ENCODE measurements at places on chromosomes 4 and X.

DNA sequence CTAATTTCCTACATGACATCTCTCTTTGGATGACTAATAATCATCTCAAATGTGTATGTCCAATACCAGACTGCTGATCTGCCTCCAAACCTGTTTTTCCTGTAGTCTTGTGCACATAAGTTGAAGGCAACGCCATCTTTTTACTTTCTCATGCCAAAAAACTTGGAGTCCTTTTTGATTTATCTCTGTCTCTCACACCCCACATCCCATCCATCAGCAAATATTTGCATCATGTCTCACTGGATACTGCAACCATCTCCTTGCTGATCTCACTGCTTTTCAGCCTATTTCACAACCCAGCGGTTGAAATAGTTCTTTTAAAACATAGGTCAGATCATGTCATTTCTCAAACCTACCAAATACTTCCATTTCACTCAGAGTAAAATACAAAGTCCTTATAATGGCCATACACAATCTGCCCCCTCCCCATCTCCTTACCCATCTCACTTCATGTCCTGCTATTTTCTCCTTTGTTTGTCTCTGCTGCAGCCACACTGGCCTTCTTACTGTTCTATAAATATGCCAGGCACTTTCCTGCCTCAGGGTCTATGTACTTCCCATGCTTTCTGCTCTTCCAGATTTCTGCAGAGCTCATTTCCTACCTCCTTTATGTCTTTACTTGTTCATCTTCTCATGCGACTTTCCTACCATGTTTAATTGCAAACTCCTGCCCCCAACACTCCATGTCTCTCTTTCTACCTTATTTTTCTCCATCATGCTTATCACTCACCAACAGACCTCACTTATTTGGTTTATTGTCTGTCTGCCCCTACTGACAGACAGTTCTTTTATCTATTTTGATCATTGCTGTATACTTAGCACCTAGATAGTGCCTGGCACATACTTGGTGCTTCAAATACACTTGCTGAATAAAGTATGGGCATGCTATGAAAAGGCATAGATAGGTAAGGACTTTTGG lies 98.8 kb downstream of the ANXA3 start:
- peak; percentile 38 for DNase-seq

- DNase-seq: no peak
These were observed 310.7 kb downstream of the STK32B start for GRCh38 chr4:5361968-5362367.

DNA sequence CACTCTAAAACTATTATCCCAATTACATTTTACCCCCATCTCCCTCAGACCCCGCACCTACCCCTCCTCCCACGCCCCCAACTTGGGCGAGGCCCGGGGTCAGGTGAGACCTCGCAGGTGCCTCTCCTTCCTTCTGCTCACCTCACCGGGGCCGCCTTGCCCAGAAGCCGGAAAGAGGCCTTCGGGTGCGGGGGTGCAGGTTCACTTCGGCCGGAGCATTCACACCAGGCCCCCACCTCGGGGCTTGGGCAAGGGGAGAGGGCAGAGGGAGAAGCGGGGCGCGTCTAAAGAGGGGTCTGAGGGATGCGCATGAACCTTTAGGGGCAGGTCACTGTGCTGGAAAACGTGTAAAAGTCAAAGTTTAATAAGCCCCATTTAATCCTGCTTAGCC lies 427 bp downstream of the ZNF182 start:
- no peak for DNase-seq

- peak; percentile 8 for DNase-seq
These were observed 81.9 kb upstream of the QRFPR start for GRCh38 chr4:121462660-121463261.

GRCh38 chrX:53000447-53001135 lies 42.3 kb upstream of the FAM156A start:
- no peak for DNase-seq

- DNase-seq: no peak
These were observed 6.2 kb downstream of the GAK start for GRCh38 chr4:925771-926500.

- DNase-seq: no peak
These were observed 140.3 kb downstream of the NAA11 start for GRCh38 chr4:79185526-79186045.

- no peak for DNase-seq
These were observed 1145.6 kb upstream of the DIAPH2 start for GRCh38 chrX:95539041-95539440.

- no peak for DNase-seq
These were observed 336.4 kb upstream of the SLIT2 start for GRCh38 chr4:19915276-19915675.

- DNase-seq: no peak
These were observed 653.3 kb downstream of the ARAP2 start for GRCh38 chr4:35591035-35591434.

GRCh38 chr4:48692897-48693296 lies 87.2 kb downstream of the FRYL start:
- DNase-seq: no peak

GRCh38 chr4:154564311-154564710 lies 1.5 kb downstream of the FGB start:
- no peak for DNase-seq

DNA sequence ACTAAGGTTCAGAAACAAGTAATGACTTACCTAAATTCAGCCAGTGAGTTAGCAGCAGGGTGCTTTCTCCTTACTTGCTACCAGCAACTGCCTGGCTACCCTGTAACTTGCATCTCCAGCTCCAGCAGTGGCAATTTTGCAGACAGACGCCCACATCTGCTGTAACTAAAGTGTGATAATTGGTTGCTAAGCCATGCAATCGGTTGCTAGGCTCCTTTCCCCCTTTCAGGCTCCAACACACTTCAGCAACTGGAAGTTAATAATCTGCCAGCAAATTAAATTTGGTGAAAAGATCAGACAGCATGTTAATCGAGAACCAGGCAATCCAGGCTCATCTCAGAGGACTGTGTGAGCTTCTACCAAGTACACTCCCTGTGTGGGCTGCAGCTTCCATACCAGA lies 24.2 kb upstream of the ARHGEF9 start:
- no peak for DNase-seq

DNA sequence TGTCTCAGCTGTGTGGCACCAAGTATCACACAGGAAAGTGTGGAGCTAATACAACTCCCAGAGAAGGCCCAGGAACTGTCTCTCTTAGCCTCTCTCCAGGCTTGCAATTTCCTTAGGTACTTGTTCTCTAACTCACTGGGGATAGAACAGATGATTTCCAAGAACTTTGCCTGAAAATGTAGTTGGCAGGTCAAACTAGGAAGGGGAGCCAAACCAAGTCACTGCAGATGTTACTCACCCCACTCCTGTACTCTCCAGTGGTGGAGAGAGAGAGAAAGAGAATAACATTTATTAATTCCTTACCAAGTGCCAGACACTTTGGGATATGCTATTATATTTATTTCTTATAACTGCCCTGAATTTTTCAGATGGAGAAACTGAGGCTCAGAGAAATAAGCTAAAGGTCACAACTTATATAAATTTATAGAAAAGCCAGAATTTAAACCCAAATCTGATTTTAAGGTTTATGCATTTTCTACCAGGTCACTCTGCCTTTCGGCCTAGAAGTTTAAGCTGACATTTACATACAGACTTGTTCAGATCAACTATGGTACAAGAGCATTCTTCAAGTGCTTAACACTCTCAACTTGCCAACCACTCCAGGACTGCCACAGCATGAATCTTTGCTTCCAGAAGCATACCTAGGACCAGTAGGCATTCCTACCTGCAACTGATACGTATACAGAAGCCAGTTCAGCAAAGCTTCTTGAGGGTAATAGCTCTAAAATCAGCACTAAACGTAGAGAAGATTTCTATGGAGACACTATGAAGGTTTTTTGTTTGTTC lies 248.6 kb upstream of the ETNPPL start:
- no peak for DNase-seq

GRCh38 chr4:183499389-183499788 lies 5.5 kb upstream of the ING2 start:
- no peak for DNase-seq

DNA sequence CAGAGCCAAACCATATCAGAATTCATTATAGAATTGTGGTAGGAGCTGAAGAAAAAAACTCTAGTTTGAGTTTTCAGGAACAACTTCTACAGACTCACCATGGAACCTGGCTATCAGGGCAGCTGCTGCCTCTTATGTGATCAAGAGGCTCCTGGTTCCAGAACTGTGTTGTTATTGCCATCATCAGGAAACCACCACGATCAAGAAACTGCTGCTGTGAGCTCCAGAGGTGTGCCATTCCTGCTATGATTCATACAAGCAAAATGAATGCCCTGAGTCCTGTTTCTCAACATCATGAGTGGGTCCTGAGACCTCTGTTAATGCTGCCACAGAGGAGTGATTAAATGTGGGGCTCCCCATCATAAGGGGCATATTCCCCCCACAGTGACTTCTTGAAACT lies 43.7 kb downstream of the TASL start:
- DNase-seq: no peak

- no peak for DNase-seq
These were observed 2.3 kb downstream of the PDGFRA start for GRCh38 chr4:54231419-54231767.

GRCh38 chrX:2572740-2573139 lies 72.0 kb upstream of the DHRSX start:
- peak; percentile 70 for DNase-seq

DNA sequence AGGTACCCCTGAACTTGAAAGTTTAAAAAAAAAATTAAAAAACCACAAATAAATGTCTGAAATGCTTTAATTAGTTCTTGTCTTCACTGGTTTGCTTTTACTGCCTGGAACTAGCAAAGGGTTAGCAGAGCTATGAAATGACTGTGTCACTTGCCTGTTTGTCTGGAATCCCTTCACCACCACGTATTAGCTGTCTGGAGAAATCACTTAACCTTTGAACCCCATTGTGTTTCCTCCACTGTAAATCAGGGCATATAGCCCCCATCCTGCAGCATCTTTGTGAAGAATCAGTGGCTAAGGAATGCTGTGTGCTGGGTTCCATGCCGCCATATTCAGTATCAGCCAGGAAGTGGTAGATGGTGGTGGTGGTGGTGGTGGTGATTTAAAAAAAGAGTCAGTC lies 6.3 kb downstream of the CYTL1 start:
- no peak for DNase-seq

DNA sequence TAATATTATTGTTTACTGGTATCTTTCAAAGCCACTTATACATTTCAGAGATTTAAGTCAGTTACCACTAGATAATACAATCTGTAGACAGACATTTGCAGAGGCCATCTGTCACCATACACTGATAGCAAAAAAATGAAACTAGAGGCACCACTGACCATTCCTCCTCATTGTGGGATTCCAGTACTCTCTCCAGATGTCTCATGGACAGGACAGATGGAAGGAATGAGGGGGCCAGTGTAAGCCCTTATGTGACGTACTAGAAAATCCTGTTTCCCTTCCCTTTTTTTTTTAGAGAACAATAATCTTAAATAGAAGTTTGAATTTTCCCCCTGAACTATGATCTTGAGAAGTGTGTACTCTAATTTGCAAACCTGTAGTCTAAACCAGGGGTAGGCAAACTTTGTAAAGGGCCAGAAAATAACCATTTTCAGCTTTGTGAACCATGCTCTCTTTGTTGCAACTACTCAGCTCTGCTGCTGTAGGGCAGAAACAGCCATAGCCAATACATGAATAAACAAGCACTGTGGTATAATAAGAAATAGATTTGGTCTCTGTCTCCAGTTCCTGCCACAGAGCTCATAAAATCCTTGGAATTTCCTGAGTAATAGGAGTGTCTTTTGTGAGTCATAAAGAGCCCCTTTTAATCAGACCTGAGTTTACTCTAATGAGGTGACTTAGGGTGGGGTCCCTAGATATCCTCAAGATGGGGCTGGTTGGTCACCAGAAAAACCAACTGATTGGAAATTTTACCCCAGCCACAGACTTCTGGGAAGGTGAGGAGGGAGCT lies 90.4 kb downstream of the MOSPD2 start:
- DNase-seq: peak; percentile 3

- no peak for DNase-seq
These were observed 37.2 kb downstream of the CLCN3 start for GRCh38 chr4:169657470-169658107.

DNA sequence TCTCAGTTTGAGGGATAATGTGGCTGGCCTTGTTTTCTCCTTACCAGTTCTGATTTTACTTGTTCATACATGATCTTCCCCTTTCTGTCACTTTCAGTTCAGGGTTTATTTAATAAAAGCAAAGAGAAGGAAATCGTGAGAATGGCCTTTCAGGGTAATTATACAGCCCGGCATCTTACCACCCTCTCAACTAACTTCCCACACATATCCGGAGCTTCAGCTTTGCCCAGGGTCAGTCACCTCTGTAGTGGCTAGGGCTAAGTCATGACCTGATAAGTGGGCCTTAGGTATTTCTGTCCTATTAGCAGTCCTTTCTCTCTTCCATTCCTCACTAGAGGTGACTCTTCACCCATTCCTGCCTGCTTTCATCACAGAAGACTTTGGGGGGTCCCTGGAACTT lies 15.8 kb downstream of the TRPC5 start:
- DNase-seq: no peak

- no peak for DNase-seq
These were observed 2.5 kb downstream of the DCK start for GRCh38 chr4:70996018-70996360.

DNA sequence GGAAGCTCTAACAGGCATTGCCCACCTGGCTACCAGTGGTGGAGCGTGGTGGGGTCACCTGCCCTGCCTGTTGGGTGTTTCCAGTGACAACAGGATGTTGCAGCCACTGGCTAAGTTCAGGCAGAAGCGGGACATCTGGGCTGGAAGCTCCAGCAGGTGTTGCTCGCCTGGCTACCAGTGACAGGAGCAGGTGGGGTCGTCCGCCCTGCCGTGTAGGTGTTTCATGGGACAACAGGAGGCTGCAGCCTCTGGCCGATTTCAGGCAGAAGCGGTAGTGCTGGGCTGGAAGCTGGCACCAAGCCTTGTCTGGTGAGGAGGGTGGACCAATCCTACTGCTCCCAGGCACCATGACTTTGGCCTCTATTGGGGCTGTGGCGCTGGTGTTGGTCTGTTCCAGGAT lies 39.4 kb downstream of the RIPPLY1 start:
- no peak for DNase-seq

- DNase-seq: no peak
These were observed 307.2 kb upstream of the NR3C2 start for GRCh38 chr4:148749403-148749802.

DNA sequence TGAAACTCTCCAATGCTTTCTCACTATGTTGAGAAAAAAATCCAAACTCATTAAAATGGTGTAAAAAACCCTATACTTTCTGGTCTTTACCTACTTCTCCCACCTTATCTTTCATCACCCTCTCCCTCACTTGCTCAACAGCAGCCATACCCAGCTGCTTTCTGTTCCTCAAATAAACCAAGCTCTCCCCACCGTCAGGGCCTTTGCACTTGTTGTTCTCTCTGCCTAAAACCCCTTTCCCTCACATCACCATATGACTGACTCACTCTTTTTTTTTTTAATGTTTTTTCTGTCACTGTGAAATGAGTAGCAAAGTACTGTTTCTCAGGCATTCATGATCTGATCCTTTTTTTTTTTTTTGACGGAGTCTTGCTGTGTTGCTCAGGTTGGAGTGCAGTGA lies 122.3 kb upstream of the TMEM164 start:
- no peak for DNase-seq

GRCh38 chrX:2894885-2895292 lies 34.2 kb downstream of the ARSD start:
- no peak for DNase-seq

Data from A549 (cell line).